ENCODE measurements at places on chromosomes 12 and 14. TPM values are rescaled to one million over a fixed set of nuclear protein-coding genes. Genes with fewer than 3 reads are reported as not detected.

DNA sequence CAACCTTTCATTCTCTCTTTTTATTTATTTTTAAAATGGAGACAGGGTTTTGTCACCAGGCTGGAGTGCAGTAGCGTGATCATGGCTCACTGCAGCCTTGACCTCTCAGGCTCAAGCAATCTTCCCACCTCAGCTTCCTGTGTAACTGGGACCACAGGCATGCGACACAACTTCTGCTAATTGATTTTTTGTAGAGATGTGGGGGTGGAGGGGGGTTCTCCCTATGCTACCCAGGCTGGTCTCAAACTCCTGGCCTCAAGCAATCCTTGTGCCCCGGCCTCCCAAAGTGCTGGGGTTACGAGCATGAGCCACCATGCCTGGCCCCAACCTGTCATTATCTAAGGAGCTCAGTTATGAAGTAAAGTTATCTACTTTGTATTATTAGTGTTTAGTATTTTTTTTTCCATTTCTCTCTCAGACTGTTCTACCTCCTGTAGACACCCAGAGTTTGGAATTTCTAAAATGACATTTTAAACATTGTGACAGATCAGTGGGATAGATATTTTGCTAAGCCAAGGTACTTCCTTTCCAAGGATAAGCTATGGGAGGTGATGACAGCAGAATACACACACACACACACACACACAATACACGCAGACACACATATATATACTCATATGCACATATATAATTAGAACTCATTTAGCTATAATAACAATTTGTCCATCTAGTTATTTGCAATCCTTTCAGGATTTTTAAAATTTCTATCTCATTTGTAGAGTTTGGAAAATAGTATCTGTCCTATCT is 2.1 kb upstream of the USP44 start:
- no peak for DNase-seq

GRCh38 chr12:113823016-113823415 is 143.1 kb downstream of the RBM19 start:
- DNase-seq = no peak

DNA sequence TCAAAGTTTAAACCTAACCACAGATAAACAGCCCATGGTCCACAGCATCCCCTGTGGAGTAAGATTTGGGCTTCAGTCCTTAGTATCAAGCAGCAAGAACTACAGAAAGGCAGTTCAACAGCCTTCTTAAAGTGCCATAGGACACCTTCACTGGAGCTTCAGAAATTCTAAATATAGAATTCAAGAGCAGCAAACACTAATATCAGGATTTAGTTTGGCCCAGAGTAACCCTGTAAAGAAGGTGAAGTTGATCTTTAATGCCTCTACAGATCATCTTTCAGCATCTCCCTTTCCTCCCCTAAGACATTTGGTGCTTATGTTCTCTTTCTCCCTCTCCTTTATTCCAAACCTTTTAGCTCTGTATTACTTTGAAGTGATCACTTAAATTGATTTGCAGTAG is 59.5 kb upstream of the ARHGAP5 start:
- DNase-seq = no peak

GRCh38 chr12:131279281-131279921 is 325.7 kb downstream of the ADGRD1 start:
- peak; percentile 16 for DNase-seq

GRCh38 chr14:88075269-88075981 is 70.5 kb downstream of the GPR65 start:
- no peak for DNase-seq

DNA sequence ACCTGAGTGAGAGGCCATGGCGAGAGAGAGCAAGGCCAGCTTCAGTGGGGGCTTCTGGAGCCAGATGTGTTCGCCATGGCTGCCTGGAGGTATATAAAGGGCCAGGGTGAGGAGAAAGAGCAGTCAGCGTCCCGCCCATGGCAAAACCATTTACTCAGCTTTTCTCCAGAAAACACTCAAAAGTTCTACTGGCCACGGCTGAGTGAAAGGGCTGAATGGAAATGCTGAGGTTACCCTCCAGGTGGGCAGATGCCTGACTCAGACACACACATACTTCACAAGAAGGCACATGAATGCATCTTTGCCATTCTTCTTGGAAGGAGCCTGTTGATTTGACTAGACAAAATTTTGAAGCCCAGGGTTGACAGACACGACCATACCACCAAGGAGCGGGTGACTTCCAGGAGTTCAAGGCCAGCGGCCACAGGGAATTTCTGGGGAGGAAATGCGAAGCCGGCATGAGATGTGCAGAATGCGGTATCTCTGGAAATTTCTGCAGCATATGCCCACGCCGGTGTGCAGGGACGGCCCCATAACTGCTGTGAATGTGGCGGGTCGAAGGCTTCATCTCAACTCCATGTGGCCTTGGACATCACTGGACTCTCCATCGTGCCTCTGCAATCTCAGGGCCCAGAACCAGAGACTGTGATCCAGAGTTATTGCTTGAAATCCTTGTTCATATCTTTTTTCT is at the start of gene IL31:
Gene IL31, minus strand, starts transcription at position 67 of the 691 bp plus-strand sequence. Its CDS starts 49 bp downstream, at position 18.
- no peak for DNase-seq

GRCh38 chr12:24134092-24134491 is 184.6 kb upstream of the SOX5 start:
- no peak for DNase-seq

GRCh38 chr14:103095210-103095778 is 769 bp downstream of the EXOC3L4 start:
- DNase-seq = no peak

GRCh38 chr12:64039281-64039871 is 182.7 kb downstream of the KICS2 start:
- DNase-seq = no peak

- no peak for DNase-seq
Measured at GRCh38 chr12:1935242-1935641, 16.8 kb upstream of the CACNA2D4 start.

GRCh38 chr12:122228092-122228491 is 2.2 kb upstream of the DIABLO start:
- DNase-seq = no peak

DNA sequence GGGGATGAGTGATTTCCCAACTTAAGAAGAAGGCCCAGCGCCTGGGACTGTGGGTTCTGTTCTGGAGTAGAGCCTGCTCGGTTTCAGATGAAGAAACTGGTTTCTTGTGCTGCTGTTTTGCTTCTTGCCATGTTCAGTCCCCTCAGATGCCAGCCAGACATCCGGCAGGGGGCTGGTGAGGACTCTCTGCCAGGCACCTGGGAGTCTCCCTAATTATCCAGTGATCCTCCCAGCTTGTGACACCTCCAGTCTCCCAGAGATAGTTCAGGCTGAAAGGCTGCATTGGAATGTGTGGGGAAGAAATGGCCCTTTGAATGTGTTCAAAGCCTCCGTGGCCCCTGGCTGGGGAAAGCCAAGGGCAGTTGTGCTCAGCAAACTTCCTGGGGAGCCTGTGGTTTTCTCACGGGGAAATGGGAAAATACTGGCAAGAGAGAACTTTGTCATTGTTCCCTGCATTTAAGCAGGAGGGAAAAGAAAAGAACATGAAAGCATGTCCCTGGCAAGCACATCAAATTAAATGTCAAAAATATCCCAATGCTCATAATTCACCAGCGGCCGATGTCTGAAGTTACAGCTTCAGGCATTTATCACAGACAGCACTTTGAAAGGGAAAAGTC is 8.5 kb upstream of the SERPINA12 start:
- DNase-seq = no peak

GRCh38 chr14:100078997-100079725 is 13.9 kb downstream of the EVL start:
- no peak for DNase-seq

DNA sequence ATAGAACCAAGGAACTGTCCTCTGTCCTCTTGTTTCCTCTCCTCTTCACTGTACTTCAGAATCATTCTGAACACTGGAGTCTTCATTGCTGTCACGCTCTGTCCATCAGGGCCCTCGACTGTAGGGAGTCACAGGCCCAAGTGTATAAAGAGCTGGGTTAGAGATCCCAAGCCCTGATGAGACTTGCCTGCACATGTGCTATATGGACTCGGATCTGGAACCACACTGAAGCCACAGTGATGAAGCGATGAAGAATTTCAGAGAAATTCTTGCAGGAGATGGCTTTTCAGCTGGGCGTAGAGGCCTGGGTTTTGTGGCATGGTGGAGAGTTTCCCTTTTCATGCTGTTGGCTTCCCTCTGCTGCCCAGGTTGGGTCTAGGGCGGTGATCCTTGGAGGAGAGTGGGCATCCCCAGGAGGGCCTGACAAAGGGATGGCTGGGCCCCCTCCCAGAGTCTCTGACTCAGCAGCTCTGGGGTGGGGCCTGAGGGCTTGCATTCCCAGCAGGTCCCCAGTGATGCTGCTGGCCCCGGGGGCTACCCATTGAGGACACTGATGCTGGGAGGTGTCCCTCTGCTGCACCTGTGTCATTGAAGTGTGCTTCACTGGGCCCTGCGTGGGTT is 39.6 kb upstream of the YY1 start:
- DNase-seq = no peak

- DNase-seq = peak; percentile 68
Measured at GRCh38 chr14:104972301-104973134, 5.7 kb downstream of the AHNAK2 start.

GRCh38 chr12:122851820-122852219 is 16.6 kb downstream of the HIP1R start:
- no peak for DNase-seq

DNA sequence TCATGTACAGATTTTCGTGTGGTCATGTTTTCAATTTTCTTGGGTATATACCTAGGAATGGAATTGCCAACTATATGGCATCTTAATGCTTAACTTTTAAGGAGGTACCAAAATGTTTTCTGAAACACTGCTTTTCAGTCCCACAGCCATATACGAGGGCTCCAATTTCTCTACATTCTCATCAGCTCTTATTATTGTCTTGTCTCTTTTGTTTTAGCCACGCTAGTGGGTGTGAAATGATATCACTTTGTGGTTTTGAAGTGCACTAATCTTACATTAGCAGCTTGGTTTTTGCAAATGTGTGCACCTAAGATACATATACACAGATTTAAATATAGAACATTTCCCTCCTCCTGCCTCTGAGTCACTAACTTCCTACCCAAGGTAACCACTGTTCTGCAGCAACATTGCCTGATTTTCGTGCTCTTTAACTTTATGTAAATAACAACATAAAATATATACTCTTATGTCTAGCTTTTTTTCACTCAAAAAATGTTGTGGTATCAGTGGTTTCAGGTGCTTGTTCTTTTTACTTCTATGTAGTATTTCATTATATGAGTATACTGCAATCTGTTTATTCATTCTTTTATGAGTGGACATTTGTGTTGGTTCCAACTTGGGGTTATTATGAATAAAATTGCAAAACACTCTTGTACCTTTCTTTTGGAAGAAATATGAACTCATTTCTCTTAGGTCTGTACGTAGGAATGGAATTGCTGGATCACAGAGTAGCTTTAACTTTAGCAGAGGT is 73.1 kb downstream of the ZFP36L1 start:
- no peak for DNase-seq

DNA sequence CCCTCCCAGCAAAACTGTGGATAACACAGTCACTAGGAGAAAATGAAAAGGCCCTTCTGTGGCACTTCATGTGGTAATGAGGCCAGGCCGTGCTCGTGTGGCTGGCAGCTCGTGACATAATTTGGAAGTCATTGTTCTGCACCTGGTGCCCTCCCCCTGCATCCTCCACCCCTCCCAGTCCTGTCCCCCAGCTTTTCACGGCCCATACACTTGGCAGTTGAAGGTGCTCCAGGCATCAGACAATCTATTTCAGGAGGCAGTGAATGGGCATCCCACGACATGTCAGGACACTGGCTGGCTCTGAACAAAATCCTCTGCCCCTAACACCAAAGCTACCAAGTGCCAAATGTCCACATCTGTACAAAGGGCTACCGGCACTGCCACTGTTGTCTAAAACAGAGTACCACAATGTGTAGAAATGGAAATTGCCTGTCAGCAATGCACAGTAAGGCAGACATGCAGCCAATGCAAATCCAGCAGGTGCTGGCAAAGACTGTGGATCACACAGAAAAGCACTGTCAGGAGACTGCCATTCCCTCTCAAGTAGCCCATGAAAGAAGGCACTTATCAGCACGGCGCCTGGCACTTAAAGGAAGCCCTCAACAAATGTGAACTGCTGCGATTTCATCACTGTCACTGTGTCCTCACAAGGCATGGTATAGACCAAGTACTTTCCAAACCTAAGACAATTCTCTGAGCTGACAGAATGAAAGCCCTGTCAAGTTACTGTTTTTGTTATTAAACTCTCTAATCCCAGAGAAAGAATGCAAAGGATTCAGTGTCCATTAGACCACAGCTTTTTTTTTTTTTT is 39.1 kb downstream of the CORO1C start:
- no peak for DNase-seq

- no peak for DNase-seq
Measured at GRCh38 chr12:119082016-119082415, 96.7 kb upstream of the HSPB8 start.

GRCh38 chr14:49494836-49495235 is 91.3 kb downstream of the RPS29 start:
- no peak for DNase-seq

- no peak for DNase-seq
Measured at GRCh38 chr12:101884174-101884573, 6.8 kb downstream of the DRAM1 start.

DNA sequence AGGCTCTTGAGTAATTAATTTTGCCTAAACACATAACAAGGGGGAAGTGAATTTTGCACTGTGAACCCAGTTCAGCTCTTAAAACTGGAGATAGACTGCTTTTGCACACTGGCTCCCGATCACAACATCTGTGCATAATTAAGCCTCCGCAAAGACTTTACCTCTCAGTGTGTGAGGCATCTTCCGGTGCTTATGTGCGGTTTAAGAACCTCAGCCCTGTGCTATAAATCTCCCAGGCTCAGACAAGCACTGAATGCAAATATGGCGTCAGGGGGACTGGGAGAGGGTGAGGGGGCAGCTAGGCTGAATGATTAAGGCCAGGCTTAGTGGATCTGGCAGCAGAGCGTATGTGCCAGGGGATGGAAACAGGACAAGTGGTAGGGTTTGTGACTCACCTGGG is 103.3 kb downstream of the ADCK1 start:
- no peak for DNase-seq

- no peak for DNase-seq
Measured at GRCh38 chr12:45669093-45669492, 60.4 kb upstream of the ARID2 start.

- DNase-seq = no peak
Measured at GRCh38 chr14:67571991-67572323, 28.1 kb downstream of the PIGH start.

DNA sequence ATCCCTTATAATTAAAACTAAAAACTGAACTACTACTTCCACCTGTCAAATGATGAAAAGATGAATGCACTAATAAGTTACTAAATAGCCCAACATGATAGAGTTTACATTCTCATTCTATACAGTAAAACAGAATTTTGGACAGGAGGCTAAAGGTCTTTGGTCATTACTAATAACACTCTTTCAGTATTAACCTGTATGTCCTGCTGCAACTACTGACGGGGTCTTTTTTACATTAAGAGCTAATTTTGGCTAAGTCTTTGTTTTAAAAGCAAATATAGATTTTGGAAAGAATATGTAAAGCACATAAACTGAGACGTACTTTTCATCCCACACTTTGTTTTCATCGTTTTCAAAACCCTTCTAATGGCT is 175.4 kb upstream of the CDKN3 start:
- DNase-seq = no peak

OLR1 gene
- 0.10 TPM for polyA plus RNA-seq

C12orf60 gene
- polyA plus RNA-seq = 0.50 TPM

TTC5 gene
- 7.9 TPM for polyA plus RNA-seq

AQP2 gene
- not detected for polyA plus RNA-seq

CCDC88C gene
- polyA plus RNA-seq = 2.3 TPM

CLEC9A gene
- 0.04 TPM for polyA plus RNA-seq

ITGA7 gene
- polyA plus RNA-seq = 38.3 TPM

NPAS3 gene
- polyA plus RNA-seq = 2.8 TPM

EID3 gene
- polyA plus RNA-seq = 6.0 TPM
